SHP77 (cell line): ENCODE measurements at places on chromosomes 1 and 21.

GRCh38 chr1:145906954-145907753 lies 2.7 kb downstream of the ITGA10 start:
- DNase-seq: no peak

- DNase-seq: no peak
Observed at GRCh38 chr1:216005916-216006315, 417.3 kb downstream of the USH2A start.

DNA sequence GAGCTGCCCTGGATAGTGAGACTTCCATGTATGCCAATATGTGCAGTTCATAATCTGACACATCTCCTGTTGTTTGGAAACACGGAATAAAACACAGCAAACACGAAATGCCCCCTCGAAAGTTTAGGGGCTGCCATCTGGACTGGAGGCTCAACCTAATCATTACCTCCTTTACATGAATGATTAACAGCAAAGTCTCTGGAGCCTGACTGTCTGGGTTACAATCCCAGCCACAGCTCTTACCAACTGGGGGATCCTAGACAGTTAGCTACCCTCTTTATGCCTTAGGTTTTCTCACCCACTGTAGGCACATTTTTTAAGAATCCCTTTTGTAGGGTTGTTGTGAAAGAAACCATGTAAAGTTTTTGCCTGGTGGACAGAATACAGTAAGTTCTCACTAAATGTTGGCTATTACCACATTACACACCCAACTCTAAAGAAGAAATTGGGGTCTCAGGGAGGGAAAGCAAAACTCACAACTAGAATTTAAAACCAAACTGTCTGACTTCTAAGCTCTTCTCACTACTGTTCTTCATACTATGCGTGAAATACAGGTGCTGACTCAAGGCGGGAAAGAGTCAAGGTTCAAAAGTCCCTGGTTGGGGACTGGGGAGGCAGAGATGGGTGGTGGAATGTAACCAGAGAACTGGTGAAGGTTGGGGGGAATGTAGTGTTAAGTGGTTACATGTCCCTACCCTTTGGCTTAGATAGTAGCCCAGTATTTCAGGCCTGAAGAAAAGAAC lies 24.2 kb downstream of the CYP4A22 start:
- DNase-seq: no peak

DNA sequence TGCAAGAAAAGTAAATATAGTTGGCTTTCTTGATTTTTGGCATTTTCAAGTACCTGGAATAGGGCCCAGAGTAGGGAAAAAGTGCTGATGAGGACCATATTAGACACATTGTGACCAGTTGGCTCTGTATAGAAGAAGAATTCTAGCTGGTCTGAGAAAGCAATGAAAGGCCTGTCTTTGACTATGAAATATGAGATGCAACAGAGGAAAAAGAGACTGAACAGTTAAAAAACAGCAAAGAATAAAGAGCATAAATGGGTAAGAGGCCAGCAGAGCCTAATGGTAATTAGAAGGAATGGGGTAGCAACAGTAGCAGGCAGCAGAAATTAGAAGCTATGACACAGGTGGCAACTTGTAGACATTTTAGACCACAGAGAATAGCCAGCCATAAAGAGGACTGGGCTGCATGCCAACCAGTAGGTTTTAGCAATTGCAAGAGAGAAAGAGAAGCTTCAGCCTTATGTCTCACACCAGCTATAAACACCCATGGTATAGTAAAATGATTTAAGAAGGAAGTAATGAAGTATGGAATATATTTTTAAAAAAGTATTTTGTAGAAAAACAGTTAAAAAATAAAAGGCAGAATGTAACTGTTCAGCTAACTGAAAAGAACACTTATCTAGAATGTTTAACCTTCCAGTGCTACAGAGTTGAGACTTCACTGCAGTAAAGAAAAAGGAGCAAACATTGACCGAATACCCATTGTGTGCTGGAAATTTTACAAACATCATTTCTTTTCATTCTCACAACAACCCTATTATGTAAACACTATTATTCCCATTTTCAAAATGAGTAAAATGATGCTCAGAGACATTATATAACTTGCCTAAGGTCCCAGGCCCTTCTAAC lies 114.1 kb downstream of the LHX4 start:
- DNase-seq: peak; percentile 84

DNA sequence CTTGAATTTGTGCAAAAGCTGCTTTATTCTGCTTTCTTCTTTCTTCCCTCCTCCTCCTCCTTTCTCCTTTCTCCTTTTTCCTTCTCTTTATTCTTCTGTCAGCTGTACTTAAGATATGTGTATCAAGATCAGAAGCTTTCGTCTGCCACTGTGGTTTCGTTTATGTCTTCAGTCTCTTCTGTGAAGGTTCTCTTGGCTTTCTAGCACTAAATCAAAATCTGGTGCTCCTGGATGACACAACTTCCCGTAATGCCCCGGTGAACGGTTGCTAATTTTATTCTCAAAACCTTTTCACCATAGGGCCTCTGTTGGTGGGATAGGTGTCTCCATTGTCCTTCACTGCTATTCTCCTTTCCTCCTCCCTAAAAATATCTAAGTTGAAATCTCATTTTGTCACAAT lies 5.0 kb downstream of the ATF6 start:
- DNase-seq: no peak

GRCh38 chr1:48092401-48092800 lies 95.2 kb upstream of the TRABD2B start:
- no peak for DNase-seq

GRCh38 chr21:37514038-37514667 lies 147.6 kb downstream of the DYRK1A start:
- DNase-seq: no peak

GRCh38 chr1:76136894-76137293 lies 62.3 kb downstream of the ST6GALNAC3 start:
- DNase-seq: no peak

DNA sequence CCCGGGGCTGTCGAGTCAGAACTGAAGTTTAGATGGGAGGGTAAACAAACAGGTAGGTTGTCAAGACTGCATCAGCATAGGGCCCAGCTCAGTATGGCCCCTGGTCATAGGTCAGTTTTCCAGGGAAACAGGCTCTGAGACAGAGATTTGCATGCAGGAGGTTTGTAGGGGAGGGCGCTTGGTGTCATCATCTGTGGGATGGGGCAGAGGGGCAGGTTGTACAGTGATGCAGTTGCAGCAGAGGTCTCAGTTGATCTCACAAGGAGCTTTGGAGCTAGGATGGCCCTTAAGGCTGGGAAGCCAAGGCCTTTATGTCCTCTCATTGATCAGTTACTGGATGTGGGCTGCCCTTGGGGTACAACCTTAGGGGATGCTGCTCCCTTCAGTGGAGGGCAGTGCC lies 38.5 kb upstream of the KCNA10 start:
- DNase-seq: no peak

DNA sequence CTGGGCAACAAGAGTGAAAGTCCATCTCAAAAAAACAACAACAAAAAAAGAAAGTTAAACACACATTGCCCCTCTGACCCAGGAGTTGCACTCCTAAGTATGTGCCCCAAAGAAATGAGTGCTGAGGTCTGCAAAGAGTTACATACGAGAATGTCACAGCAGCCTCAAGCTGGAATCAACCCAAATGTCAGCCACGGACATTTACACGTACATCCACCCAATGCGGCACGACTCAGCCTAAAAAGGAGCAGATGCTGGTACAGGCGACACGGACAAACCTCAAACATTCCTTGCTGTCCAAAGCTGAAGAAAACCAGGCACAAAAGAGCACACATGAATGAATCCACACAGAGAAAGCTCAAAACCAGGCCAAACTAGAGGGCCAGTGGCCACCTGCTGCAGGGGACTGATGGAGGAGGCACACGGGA lies 46.8 kb upstream of the ECE1 start:
- no peak for DNase-seq

DNA sequence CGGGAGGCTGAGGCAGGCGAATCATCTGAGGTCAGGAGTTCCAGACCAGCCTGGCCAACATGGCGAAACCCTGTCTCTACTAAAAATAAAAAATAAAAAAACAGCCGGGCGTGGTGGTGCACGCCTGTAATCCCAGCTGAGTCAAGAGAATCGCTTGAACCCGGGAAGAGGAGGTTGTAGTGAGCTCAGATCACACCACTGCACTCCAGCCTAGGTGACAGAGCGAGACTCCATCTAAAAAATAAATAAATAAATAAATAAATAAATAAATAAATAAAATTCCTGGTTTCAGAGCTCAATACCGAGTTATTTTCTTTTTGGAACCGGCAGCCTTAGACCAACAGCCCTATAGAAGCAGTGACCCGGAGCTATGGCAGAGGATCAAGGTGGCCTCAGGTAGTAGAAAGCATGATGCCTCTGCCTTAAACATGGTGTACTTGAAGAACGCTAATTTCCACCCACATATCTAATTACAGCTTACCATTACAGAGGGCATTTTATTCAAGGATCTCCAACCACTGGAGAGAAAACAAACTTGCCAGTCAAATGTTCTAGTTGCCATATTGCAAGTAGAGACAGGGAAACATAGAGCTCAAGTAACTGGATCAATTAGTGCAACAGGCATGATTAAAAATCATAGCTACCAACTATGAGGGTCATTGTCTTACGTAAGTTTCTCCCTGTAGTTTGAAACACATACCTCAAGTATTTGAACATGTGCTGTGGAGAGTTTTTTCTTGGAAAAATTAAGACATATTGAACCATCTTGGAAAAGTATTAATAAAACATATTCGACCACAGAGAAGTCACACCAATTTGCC lies 2.0 kb upstream of the ENAH start:
- DNase-seq: no peak

DNA sequence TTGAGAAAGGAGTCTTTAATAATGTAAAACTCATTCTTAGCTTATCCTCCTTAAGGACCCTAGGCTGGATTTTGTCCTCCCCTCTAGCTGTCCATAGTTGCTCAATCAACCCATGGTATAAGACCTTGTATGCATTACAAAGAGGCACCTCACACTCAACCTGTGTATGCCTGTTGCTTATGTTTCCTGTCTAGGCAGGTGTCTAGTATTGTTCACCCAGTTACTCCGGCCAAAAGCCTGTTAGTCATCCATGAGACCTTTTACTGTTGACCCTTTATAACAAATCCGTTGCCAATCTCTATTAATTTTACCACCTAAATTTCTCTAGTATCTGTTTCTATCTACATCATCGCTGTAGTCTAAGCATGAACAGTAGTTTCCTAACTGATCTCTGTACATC lies 3.7 kb downstream of the LYPLAL1 start:
- DNase-seq: no peak

DNA sequence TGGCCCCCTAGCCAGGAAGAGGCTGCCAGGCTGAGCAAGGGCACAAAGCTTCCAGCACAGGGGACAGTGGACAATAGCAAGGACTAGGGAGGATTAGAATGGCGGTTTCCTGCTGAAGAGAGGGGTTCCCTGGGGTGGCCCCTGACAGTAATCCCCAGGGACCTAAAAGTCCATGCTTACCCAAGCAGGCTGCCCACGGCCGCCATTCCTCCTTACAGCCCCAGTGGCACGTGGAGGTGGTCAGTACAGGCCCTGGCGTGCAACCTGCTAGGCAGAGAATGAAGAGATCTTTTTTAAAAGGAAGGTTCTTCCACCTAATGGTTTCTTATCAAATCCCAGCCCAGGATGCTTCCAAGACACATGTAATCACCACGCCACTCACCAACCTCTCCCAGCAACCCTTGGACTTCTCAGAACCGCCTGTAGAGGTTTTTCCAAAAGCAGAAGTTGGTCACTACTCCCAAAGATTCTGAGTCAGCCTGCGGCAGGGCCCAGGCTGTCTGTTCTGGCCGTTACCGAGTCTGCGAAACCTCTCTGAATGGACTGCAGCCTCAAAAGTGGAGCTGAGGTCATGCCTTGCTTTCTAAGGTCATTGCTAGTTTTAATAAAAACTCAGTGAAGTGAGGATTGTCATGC lies 926 bp downstream of the MRPL55 start:
- DNase-seq: no peak

- DNase-seq: no peak
Observed at GRCh38 chr1:44265656-44266358, 52.5 kb downstream of the DMAP1 start.

GRCh38 chr21:36705679-36706481 lies 7.0 kb downstream of the SIM2 start:
- no peak for DNase-seq

DNA sequence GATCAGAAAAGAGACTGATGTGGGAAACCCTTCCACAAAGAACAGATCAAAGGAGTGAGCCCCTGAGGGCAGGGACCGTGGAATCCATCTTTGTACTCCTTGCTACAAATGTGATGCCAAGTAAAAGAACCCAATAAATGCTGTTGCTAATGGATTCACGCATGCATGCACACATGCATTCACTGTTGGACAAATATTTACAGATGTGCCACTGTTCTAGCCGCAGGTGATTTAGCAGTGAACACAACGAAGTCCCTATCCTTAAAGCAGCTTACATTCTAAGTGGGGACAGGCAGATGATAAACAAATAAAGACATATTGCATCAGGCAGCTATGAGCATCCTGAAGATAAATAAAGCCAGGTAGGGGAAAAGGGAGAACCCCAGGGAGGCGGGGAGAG lies 67.8 kb downstream of the ITPKB start:
- peak; percentile 20 for DNase-seq

DNA sequence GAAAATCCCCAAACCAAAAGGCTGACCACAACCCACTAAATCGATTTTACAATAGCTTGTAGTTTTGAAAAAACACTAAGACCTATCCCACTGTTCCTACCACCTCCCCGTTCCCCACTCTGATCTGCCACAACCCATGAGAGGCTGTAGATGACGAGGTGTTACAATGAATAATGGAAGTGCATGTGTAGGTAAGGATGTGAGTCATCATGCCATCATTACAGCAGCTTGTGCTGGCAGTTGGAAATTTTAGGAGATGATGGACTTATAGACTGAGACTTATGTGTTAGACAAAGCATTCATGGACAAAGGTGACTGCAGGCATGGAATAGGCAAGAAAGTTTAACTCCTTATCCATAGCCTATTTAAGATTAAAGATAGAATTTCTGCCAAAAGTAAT lies 184.7 kb upstream of the CACYBP start:
- DNase-seq: no peak

GRCh38 chr1:3573500-3573899 lies 37.8 kb downstream of the MEGF6 start:
- no peak for DNase-seq

DNA sequence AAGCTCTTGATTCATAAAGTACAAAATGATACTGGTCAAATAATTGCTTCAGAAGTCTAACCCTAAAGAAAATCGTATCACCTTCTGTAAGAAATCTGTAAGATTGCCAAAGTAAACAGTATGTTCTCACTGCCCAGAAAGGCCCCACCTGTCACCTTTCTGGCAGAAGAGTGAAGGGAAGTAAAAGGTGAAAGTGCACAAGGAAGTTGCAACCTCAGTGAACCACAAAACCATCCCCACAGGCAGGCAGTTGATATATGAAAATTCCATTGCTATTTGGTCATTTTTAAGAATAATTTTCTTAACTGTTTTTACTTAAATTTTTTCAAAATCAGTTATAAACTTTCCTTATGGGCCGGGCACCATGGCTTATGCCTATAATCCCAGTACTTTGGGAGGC lies 48.5 kb upstream of the FBXO28 start:
- DNase-seq: no peak

- no peak for DNase-seq
Observed at GRCh38 chr1:3902571-3903091, 2.6 kb upstream of the C1orf174 start.

GRCh38 chr1:214301526-214301925 lies 20.6 kb downstream of the SMYD2 start:
- no peak for DNase-seq
